ENCODE measurements at places on chromosomes 2 and 18.
A peak's percentile ranks its signal among the peaks of the same experiment; 100 is the strongest.

DNA sequence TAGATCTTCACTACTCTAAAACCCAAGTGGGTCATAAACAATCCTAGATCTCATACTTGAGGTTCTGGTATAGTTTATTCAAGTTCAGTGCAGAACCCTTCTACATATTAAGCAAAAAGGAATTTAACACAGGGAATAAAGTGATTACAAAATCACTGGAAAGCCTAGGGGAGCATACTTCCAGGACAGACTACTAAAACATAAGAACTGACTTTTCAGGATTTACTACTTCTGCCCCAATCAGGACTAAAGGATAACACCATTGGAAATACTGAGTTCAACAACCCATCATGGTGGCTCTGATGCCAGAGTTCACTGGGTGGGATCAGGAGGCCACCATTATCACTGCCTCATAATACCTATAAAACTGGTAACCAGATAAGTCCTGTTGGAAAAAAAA, 123.6 kb downstream of the DNAH7 start:
- DNase-seq: no peak

DNA sequence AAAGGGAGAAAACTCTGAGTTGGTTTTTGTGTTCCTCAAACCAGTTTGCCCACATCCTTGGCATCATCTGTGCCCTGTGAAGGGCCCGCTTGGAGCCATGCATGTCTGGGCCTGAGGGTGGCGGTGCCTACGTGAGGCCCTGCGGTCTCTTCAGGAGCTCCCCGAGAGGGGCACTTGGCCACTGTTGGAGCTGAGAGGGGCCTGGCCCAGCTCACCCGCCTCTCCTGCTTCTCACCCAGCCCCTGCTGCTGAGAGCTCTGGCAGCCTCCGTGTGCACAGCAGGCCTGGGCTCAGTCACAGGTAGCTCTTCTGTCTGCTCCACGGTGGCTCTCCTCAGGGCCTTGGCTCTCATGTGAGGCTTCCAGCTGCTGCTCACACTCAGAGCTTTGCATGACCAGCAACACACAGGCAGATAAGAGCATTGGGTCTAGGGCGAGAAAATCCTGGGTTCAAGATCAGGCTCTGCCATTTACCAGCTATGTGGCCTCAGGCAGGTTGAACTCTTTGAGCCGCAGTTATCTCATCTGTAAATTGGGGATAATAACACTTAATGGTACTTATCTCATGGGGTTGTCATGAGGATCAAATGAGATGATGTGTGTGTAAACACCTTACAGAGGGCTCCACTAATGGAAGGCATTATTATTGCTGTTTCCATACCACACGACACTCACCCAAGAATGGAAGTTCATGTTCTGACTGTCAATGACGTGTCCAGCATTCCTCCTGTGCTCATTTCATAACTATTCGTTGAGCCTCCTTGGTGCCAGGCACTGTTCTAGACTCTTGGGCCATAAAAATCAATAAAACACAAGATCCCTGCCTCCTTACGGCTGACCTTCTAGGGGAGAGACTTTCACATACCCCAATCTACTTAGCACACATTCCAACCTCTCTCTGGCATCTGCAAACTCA, 41.6 kb upstream of the PLB1 start:
- no peak for DNase-seq

DNA sequence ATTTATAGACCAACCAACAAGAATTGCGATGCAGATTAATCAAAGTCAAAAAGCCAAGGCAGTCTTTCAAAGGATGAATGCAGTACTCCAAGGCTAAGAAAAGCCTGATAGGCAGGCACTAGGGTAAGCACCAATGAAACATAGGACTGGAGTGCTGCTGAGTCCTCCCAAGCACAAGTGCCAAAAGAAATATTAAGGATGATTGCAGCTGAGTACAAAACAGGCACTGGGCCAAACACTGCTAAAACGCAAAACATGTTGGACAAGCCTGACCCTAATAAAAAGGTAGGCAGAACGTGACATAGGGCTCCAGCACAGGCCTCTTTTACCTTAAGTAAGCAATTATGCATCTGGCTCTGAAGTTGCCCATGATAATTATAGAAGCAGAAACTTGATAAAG, 160.1 kb upstream of the LRP1B start:
- DNase-seq: no peak

- no peak for DNase-seq
These were observed 29.7 kb downstream of the GNLY start for GRCh38 chr2:85723707-85724360.

DNA sequence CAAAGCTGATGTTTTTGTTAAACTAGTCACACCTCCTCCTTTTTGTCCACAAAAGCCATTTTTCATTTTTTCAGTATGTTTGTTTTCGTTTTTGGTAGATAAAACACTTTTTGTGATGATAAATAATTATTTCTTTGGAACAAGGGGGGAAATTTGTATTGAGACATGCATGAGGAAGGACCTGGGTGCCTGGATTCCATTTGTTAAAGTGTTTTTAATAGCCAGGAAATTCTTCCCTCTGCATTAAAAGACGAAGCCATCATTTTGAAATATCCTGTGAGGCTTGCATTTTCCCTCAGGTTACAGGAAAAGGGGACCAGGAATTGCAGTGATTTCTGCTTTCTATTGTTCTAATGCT, 52.1 kb upstream of the CTLA4 start:
- no peak for DNase-seq

DNA sequence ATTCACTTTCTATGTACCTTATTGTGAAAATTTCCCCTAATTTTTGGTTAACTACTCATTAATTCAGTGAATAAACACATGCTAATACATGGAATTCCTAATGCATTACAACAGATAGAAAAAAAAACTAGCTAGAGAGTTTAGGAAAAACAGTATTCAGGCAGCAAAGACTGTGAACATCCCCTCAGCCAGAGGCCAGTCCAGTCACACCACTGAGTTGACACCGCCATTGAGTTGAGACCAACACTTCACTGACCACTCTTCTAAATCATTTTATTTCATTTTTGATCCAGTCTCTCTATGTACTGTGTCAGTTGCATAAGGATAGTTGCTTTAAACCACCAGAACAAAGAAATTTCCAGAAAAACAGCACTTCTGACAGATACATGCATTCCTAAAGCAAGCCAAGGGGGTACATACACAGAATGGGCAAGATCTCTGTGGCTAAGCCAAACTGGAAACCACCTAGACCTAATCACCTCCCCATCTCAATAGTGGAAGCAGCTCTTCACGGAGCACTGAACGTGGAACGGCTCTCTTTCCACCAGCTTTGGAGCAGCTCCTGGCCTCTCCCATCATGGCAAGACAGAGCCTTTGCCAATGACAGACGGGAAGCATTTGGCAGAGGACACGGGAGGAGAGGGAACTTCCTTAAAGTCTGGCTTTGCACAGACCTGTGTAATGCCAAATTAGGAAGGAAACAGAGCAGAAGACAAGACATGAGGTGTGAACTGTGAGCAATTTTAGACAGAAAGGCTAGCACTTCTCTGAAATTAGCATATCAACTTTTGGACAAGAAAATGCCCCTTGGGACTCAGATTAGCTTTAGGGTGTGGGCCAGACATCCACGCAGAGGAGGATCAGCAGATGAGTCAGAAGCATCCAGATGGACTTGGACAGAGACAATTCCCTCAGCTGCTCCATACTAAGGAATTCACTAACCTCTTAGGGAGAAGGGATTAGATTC, 36.4 kb downstream of the CACNB4 start:
- DNase-seq: no peak

DNA sequence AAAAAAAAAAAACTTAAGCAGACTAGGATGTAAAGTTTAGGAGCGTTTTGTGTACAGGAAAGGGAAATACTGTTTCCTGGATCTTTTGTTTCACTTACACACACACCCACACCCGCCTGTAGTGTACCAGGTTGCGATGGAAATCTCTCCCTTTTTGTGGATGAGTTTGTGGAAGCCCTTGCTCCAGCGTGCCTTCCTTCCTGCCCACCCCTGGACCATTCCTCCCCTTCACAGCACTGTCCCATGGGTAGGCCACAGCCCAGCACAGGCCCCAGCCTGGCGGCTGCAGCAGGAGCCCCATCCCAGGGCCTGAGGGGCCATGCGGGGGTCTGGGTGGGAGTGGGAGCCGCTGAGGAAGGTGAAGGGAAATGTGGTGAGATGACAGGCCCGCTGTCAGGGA, 15.1 kb downstream of the MALL start:
- no peak for DNase-seq

- DNase-seq: peak; percentile 80
These were observed 40.1 kb downstream of the ODC1 start for GRCh38 chr2:10407841-10408648.

- no peak for DNase-seq
These were observed 166.5 kb downstream of the RPIA start for GRCh38 chr2:88857951-88858411.

GRCh38 chr18:4102901-4103300, 352.2 kb downstream of the DLGAP1 start:
- DNase-seq: no peak

GRCh38 chr2:200795028-200795440, 16.7 kb upstream of the BZW1 start:
- DNase-seq: no peak

GRCh38 chr18:75544051-75544481, 116.6 kb upstream of the SMIM21 start:
- no peak for DNase-seq

- peak; percentile 0 for DNase-seq
These were observed 78.5 kb downstream of the SESTD1 start for GRCh38 chr2:179186126-179186525.

DNA sequence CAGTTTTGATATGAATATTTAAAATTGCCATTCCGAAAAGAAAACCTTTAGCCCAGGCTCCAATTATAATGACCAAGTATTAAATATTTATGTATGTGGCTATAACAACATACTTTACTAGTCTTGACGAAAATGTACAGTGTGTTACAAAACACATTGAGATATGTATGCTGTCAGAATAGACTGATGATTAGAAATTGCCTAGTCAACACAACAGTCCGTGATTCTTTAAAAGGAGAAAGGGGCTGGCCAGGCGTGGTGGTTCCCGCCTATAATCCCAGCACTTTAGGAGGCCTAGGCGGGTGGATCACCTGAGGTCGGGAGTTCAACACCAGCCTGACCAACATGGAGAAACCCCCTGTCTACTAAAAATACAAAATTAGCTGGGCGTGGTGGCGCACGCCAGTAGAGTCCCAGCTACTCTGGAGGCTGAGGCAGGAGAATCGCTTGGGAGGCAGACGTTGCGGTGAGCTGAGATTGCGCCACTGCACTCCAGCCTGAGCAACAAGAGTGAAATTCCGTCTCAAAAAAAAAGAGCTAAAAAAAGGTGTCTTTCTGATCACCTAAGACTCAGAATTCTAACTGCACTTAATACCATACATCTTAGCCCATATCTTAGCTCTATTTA, 1.8 kb downstream of the CHAC2 start:
- DNase-seq: no peak

DNA sequence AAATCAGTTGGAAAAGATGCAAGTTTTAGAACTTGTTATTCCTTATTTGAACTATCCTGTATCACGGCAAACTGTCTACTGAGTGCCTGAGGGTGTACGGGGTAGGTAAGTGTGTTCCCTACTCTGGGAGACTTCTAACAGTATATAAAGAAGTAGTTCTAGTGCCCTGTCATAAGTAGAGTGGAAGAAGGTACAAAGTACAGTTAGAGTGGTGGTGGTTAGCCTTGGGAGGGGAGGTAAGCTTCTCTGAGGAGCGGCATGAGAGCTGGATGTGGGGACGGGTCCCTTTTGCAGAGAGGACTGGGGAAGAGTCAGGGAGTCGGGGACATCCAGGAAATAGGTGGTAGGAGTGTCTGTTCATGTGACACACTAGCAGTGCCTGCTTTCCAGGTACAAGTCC, 48.5 kb downstream of the DGKD start:
- no peak for DNase-seq

DNA sequence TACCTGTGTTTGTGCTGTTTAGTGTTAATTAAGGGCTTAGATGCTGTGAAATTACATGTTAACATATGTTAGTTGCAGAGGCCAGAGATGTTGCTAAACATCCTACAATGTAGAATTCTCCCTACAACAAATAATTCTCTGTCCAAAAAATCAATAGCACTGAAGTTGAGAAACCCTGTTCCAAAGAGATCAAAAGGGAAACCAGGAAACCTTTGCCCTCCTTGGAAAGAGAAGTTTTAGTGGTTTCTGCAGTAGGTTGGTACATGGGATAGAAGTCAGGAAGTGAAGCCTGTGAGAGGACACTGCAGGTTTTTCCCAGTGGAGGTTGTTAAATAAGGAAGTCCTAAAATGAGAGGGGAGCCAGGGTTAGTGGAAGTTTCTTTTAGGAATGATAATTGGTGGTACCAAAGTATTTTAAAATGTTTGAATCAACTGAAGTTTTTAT, 6.3 kb upstream of the RMDN2 start:
- no peak for DNase-seq

GRCh38 chr2:1427086-1427485, 13.8 kb downstream of the TPO start:
- DNase-seq: no peak

- no peak for DNase-seq
These were observed 5.1 kb downstream of the CEP68 start for GRCh38 chr2:65061146-65061909.

DNA sequence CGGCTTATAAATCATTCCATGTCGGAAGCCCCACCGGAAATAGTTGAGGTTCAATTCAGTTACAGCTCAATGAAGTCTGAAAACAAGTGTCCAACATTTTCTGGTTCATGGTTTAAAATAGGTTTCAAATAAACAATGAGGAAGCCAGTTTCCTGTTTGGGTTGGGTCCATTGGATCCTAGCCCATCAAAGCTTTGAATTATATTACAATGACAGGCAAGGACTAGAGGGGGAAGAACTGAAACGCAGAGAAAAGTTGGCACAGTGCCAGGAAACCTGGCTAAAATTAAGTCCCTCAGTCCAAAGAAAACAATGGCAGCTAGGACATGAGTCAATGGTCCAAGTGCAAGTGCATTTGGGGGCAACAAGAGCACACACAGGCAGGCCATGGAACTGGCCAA, 32.0 kb downstream of the SLC14A1 start:
- DNase-seq: peak; percentile 64

DNA sequence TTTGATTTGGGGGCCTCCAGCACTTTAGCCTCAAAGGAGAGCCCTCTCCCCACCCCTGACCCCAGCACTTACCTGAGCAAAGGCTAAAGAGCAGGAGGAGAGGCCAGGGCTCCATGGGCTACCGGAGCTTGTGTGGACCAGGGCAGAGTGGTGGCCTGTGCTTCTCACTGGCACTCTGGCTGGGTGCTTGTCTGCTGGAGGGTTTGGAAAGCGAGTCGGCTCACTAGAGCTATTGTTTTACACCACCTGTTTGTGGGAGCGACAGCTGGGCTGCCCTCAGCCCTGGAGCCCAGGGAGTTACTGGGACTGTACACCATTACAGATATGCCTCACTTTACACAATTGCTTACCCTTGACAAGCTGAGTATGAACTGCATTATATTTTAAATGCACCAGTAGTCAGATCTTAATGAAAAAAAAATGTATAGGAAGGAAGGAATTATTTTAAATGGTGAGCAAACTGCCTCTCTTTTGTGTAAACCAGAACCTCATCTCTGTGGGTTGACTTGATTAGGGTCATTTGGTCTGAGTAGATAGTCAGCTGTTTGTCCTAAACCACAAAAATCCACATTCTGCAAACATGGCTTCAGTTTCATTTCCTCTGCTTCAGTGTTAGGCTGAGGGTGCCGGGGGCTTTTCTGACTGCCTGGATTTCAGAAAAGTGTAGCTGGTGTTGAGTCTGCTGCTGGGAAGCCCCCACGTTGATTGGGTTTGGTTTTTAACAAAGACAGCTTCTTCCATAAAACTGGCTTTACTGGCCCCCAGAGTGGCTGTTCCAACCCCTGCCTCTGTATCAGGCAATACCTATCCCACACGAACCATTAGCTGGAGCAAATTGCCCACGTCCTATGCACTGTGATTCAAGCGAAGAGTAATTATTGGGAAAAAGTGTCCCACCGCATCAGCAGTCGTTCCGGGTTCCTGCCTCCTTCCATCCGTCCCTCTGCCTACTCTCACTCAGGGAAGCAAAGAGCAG, at the start of gene CHRNA1:
CHRNA1 (minus strand) TSS at position 193 of the 976 bp plus-strand sequence; CDS start at position 115, 78 bp downstream.
- no peak for DNase-seq
